ENCODE measurements at places on chromosomes 2 and 18.
A peak's percentile ranks its signal among the peaks of the same experiment; 100 is the strongest.

GRCh38 chr18:40179729-40180461 is 1775.1 kb upstream of the PIK3C3 start:
- no peak for DNase-seq

DNA sequence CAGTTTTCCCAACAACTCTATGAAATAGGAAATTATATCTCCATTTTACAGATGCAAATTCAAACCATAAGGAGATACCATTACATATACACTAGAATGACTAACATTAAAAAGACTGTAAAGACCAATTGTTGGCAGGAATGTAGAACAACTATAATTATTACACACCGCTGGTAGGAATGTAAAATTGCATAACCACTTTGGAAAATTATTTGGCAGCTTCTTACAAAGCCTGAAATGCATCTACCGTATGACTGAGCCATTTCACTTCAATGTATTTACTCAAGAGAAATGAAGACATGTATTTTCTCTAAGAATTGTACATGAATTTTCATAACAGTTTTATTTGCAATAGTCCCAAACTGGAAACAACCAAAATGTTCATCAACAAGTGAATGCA is 189.1 kb upstream of the BCL2L11 start:
- no peak for DNase-seq

DNA sequence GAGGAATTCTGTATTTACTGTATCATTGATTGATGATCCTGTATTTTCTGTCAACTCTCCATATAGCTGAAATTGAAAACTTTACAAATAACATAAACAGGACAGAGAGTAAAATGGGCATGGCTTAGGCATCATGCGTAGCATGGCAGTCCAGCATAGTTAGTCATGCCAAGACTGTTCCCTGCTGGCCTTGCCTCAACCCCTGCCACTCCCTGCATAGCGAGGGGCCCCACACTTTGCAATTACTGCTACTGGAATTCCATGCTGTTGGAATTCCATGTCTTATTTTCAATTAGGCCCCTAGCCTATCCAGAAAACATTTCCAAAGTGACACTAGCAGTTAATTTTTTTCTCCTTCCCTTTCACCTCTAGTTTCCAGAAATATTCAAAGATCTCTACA is 15.1 kb upstream of the SOX11 start:
- no peak for DNase-seq

GRCh38 chr18:30271716-30272115 is 770.8 kb downstream of the DSC3 start:
- no peak for DNase-seq

GRCh38 chr2:188620916-188621315 is 329.2 kb downstream of the GULP1 start:
- no peak for DNase-seq

DNA sequence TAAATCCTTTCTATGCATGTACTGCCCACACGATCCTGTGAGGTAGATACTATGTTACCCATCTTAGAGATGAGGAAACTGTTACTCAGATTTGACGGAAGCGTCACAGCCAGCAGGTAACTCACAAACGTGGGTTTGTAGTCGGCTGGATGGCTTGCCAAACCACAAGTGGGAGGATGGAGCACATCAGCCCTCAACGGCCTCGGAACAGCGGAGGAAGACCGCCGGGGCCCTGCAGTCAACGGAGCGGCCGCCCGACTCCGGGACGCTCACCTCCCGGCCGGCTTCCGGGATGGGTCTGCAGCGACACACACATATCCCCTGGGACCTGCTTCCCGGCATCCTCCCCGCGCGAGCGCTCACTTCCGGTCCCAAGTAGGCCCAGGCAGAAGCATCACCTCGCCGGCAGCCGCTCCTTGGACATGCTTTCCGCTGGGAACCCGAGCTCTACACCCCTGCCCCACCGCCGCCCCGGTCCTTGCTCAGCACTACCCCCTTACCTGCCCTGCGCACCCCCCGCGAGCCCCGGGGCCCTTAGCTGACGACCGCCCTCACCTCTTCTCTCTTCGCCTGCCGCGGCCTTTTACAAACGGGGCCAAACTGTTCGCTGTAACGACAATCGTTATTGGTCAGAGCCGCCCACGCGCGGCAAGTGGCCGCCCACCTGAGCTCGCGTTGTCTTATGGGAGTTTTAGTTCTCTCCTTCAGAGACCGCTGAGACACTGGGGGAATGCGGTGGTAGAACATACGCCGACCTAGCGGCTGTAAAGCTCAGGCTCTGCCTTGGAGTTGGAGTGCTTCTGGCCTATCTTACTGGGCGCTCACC is at the start of gene C2orf42:
Gene C2orf42 (minus strand): TSS at position 602 of the 826 bp plus-strand sequence. CDS start 9,034 bp downstream, outside the sequence.
- DNase-seq: peak; percentile 98

GRCh38 chr2:165631089-165631488 is 161.6 kb downstream of the CSRNP3 start:
- DNase-seq: no peak

DNA sequence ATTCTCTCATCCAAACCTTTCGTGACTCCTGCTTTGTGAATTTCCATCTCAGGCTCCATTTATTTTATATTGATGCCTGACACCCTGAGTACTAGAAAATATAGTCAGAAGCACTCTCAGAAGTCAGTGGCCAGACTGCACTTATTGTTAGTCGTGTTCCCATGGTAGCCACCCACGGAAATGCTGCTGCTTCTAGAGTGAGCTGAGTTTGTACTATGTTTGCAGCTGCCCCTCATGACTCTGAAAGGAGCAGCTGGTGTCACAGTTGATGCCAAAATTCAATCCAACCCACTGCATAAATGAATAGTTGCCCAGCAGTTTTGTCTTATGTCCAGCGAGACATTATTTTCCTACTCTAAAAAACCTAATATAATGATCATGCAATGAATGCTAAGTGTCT is 265.2 kb upstream of the SPHKAP start:
- DNase-seq: no peak

DNA sequence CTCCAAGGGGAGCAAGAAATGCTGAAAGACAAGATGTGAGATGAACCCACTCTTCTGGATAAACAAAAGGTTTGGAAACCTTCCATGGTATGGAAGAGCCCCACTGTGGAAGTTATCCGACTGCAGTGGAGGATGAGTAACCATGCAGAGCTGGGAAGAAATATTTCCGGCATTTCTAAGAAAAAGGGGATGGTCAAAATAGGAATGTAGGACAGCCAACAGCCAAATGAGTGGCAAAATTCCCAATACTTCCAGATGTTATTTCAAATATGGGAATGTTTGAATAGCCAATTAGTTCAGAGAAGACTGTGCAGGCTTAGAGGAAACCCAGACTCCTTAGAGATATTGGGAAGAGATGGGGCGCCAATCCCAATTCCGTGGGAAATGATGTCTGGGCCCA is 246.8 kb downstream of the RAD51AP2 start:
- no peak for DNase-seq

- no peak for DNase-seq
These were observed 357.0 kb upstream of the TMEFF2 start for GRCh38 chr2:192551760-192552159.

DNA sequence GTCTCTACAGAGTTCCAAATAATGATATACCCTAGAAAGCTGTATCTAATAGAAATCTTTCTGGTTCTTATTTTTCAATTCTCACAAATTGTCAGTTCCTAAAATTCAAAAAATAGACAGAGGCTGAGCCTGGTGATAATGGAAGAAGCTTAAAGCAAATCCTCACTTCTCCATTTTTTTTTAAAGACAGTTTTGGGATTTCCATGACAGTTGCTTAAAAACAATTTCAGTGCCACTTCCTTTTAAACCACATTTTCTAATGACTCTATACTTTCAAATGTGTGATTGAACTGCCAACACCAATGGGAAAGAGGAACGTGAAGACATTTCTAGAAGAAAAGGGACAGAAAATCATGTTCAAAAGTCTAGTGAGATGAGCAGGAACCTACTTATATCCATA is 4.0 kb downstream of the GKN2 start:
- DNase-seq: no peak

DNA sequence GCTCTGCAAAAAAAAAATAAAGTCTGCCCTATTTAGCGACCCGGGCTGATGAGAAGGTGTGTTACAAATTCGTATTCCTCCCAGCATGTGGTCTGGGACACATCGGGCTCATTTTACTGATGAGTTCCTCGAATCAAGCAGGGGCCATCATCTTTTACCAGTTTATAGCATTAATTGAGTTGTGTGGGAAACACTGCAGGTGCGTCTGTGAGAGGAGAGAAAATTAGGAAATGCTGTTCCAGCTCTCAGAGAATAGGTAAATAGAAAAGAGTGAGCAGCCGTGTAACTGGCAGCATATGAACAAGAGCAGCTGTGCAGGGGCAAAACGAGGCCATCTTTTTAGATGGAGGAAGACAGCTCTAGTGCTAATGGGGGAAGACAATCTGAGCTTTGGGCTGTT is 216.7 kb downstream of the SETBP1 start:
- peak; percentile 91 for DNase-seq

GRCh38 chr2:43511199-43511598 is 84.6 kb downstream of the THADA start:
- DNase-seq: no peak

DNA sequence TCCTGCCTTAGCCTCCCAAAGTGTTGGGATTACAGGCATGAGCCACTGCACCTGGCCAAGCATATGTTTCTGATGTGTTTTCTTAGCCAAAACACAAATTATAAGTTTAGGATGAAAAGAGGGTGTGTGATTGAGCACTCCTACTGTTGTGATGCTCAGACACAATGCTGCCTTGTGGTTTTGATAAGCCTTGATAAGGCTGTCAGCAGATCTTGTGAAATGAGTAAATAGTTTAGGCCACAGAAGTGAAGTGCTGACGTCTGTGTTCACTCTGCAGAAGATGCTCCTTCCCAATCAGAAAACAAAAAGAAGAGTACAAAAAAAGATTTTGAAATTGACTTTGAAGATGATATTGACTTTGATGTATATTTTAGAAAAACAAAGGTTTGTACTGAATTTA is 24.3 kb downstream of the NCAPH start:
- DNase-seq: no peak

DNA sequence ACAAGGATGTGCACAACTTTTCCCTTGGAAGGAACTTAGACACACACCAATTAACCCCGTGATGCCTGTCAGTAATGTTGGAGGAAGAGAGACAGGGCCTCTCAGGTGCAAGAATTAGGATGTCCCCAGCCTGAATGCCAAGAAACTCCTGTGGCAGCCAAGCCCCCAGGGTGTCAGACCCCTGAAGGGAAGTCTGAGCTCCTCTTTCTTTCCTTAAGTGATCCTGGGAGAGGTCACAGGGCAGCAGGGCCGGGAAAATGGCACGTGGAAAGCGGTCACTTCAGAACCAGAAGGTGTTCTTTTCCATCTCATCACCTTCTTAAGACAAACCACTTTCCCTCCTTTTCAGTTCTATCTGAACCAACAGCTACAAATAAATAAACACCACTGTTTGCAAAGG is 185.9 kb downstream of the ANAPC1 start:
- DNase-seq: no peak

DNA sequence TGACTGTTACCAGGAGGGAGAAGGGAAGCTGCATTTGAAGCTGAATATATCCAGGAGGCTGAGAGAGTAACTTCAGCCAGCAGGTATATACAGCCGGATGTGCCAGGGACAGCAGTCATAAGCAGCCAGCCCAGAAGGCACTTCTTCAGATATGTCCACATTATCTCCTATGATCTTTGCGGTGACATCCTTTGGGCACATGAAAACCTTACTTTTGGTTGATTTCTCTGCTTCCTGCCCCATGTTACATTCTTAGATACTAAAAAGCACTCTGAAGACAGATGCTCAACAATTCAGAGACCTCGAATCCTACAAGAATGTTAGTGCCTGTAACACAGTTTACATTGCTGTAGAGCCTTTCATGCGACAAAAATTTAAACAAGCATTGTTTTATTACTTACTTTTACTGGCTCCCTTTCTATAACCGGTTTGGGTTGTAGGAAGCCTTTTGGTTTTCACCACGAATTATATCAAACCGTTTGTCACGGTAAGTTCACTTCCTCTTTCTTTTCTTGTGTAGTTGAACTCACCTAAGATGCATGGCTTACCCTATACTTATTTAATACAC is 50.3 kb upstream of the TLK1 start:
- no peak for DNase-seq

DNA sequence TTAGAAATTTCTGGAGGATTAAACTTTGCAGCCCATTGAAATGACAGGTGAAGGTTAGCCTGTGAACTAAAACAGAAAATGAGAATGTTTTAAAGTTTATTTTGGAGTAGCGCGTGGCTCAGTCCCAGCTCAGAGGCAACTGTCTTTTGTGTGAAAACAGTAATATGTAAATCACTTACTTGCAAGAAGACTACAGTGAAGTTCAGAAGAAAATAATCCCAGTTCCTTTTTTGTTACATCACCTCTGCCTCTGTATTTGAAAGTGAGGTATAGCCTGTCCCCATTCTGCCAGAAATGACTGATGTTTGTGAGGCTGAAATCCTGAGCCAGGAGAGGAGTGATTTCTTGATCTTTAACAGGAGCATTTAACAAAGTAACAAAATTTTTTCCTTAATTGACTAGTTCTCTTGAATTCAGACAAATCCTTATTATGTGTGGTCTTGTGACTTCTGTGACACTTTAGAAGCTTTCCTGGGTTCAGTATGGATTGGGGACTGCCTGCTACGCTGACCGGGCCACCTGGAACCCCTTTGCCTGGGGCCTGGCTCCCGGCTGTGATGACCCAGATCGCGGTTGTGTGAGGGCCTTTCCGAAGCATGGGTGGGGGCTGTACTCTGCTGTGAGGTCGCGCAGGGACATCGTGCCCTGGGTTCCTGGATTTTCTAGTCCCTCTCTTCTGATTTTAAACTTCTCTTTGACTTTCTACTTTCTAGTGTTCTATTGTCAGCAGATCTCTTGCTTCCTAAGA is 24.3 kb downstream of the TRAPPC12 start:
- no peak for DNase-seq

- no peak for DNase-seq
These were observed 265.8 kb downstream of the TTC32 start for GRCh38 chr2:19635951-19636510.

GRCh38 chr2:102103992-102104871 is 38.3 kb upstream of the IL1R1 start:
- DNase-seq: no peak

- no peak for DNase-seq
These were observed 157.8 kb downstream of the INSIG2 start for GRCh38 chr2:118246079-118246478.

- DNase-seq: no peak
These were observed 308.1 kb downstream of the TMX3 start for GRCh38 chr18:68406761-68407160.

- DNase-seq: no peak
These were observed 274.8 kb downstream of the SP3 start for GRCh38 chr2:173690349-173690748.

DNA sequence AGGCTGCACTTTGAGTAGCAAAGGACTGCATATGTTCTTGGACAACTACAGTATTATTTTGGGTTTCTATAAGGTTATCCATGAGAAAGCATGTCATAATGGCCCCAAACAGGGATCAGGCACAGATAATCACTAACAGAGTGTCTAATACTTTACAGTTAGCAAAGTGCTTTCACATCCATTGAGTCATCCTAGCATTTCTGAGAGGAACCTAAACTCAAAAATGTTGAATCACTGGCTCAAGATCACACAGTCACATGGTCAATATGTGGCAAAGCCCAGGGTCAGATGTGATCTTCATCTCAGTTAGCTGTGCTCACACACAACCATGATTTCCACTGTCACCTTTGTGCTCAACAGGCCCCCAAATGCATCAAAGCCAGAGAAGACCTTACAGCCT is 156.1 kb upstream of the VRK2 start:
- no peak for DNase-seq

GRCh38 chr18:47422524-47422923 is 171.1 kb upstream of the SKOR2 start:
- DNase-seq: no peak
